ENCODE measurements at places on chromosomes 4 and X.

GRCh38 chrX:51837921-51838320 is 55.5 kb upstream of the MAGED1 start:
- no peak for DNase-seq

- no peak for DNase-seq
These were observed 45.7 kb downstream of the TRIM61 start for GRCh38 chr4:164931551-164932324.

DNA sequence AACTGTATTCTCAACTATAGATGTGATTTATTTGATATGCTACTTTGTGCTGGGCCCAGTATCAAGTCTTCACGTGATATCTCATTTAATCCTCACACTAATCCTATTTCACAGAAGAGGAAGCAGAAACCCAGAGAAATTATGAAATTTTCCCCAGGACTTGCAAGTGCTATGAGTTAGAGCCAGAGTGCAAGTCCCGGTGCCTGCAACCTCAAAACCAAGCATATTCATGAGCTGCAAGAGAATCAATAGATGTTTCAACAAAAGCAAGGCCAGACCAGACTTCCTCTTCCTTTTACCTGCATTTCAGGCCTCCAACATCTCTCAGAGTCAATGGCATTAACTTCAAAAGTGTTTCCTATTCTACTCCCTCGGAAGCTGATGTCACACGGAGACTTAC is 92.2 kb upstream of the GATB start:
- DNase-seq: no peak

GRCh38 chr4:23976423-23976822 is 86.6 kb upstream of the PPARGC1A start:
- no peak for DNase-seq

DNA sequence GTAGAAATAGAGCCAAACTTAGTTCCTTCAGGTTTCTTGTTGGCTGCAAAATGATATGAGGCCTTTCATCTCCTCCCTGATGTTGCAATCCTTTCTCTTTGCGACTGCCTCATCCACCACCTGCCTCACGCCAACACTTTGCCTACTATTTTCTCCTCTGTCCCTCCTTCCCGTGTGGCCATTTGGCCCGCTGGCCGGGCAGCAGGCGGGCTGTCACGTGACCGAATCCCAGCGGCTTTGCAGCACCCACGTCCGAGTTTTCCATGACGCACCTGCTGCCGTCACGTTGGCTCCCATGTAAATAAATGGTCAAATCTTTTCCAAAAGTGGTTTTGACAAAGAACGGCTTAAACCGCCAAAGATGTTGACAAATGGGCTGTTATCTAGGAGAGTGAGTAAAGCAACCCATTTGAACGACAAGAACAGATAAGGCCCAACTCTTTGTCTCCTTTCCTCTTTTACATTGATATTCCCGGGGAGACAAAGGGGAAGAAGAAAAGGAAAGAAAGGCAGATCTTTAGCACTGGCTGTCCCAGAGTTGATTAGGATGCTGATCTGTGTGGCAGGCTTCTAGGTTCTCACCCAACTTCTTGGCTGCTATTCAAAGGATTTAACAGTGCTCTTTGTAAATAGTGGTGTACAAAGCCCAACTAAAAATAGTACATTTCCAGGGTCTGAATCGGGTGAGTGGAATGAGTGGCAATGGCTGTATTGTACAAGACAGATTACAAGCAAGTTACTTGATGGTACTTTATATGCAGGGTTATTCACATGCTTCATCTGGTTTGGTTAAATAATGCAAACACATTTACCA is 174.2 kb upstream of the JADE1 start:
- peak; percentile 52 for DNase-seq

- no peak for DNase-seq
These were observed 49.7 kb upstream of the ABCG2 start for GRCh38 chr4:88208156-88208555.

GRCh38 chrX:154735695-154736393 is 15.0 kb downstream of the GAB3 start:
- DNase-seq: no peak

DNA sequence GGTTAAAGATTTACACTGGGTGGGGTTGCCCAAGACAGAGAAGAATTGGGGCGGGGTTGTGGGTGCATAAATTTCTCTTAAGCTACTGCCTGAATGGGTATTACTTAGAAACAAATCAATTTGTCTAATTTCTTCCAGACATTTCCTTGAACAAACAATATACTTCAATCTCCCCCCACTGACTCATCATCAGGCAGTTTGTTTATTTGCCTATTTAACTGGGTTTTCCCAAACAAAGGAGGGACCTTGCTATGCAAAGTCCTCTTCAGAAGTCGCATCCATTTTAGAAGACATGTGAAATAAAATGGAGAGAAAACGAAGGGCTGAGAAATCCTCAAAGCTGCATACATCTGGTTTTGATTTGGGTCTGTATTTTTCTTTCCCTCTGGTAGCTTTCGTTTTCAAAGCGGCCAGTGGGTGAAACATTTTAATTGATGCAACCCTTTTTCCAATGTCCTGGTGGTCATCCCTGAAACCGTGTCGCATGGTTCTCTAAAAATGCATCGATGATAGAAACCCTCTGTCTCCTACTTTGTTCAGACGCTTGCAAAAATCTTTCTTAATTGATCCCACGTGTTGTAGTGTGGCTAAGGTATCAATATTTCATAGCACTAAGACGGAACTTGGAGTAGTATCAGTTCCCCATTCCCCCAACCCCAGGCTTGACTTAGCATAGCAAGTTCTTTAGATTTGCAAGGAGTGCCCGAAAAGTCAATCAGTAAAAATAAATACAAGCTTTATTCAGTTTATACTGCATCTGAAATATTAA is 115.1 kb upstream of the MXRA5 start:
- no peak for DNase-seq

DNA sequence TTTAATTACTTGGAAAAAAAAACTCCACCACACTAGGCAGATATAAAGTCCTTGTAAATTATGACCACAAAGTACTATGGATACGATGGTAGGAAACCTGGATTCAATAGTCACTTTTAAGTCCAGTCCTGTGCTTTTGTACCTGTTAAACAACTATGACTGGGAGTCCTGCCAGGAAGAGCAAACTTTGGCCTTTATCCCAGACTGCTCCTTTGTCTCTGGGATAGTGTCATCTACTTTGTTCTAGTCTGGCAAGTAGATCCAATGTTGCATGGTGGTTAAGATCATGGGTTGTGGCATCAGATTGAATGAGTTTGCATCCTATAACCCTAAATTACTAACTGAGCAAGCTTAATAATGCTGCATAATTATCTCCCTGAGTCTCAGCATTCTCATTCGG is 175.3 kb upstream of the FGF13 start:
- DNase-seq: no peak
